COR-L47 (cell line): ENCODE measurements at places on chromosomes 2 and 18.

- DNase-seq, result no peak
Observed at GRCh38 chr2:28432362-28432761, 39.7 kb downstream of the FOSL2 start.

GRCh38 chr2:219433666-219434467 is 776 bp upstream of the SPEG start:
- DNase-seq, result peak; percentile 23

DNA sequence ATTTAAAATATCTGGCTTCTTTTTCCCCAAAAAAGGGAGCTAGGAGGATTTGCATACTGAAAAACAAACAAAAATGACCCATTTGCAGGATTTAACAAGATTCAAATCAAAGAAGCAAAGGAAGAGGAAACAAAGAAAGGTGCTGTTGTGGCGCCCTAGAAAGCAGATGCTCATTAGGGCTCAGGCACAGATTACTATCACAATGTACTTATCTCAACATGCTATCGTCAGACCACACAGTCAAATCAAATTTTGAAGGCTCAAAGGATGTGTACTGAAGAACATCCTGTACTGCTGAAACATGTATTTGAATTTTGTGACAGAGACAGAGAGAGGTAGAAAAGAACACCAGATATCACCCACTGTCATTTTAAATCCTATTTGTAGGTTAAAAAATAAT is 10.9 kb downstream of the RBMS1 start:
- DNase-seq, result no peak

GRCh38 chr2:177670791-177671535 is 278.4 kb downstream of the AGPS start:
- no peak for DNase-seq

GRCh38 chr2:215431778-215432758 is 3.8 kb downstream of the FN1 start:
- no peak for DNase-seq

- DNase-seq, result peak; percentile 15
Observed at GRCh38 chr2:215917953-215918620, 95.3 kb downstream of the MREG start.

DNA sequence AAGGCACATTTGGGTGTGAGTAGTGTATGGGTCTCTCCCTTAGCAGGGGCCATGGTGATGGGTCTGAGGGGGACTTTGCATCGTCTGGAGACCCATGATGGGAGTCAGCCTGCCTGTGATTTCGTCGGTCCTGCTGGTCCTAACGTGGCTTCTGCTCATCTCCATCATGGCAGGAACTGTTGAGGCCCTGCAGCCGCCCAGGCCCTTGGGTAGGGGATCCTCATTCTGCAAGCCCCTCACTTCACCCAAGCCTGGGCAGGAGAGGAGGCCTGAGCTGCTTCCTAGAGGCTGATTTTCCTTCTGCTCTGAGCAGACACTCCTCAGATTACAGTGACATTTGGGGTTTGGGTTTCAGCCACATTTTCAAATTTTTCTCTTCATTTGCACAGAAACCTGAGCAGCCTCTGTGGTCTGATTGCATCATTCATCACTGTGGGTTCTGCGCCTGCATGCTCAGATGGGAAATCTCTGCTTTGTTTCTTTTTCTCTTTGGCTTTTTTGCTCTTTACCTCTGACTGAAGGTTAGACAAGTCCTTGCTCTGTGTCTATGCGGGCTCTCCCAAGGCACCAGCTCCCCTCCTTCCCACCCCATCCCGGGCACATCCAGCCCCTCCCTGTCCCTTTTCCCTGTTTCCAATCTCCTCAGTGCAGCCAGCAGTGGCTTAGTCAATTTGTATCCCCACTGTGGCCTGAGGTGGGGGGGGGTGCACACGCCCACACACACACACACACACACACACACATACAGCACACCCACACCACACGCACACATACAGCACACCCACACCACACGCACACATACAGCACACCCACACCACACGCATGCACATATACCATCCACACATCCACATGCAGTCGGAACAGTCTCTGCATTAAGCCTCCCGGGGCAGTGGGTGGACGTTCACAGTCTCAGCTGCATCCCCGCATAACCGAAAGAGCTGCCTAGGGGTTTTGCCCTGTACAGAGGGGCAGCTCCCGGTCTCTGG is 305.4 kb upstream of the HS6ST1 start:
- no peak for DNase-seq

DNA sequence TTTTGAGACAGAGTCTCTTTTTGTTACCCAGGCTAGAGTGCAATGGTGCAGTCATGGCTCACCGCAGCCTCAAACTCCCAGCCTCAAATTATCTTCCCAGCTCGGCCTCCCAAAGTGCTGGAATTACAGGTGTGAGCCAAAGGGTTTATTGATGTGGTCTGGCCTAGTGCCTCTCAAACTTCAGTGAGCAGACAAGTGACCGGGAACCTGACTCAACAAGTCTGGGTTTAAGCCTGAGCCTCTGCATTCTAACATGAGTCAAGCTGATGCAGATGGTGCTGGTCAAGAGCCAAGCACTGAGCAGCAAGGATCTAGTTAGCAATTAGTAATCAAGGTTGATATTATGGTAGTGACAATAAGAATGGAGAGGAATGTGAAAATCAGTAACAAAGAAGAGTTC is 21.3 kb downstream of the CDK15 start:
- no peak for DNase-seq

DNA sequence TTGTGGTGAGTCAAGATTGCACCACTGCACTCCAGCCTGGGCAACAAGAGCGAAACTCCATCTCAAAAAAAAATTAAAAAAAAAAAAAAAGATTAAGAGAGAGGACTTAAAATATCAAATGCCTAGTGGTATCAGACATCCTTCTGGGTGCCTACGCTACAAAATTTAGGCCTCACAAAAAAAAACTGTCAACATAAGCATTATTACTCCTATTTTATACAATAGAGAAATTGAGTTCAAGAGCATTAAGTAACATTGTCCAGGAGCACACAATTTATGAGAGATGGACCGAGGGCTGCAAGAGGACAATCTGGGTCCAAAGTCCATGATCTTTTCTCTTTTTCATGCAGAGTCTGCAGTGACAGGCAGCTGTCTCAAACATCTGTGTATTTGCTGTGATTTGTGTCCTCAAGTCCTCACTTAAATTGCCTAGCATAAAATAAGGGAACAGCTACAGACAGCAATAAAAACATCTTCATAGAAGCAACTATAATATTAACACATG is 62.4 kb downstream of the OSR1 start:
- DNase-seq, result no peak

GRCh38 chr2:168913495-168913894 is 12.4 kb downstream of the G6PC2 start:
- no peak for DNase-seq

DNA sequence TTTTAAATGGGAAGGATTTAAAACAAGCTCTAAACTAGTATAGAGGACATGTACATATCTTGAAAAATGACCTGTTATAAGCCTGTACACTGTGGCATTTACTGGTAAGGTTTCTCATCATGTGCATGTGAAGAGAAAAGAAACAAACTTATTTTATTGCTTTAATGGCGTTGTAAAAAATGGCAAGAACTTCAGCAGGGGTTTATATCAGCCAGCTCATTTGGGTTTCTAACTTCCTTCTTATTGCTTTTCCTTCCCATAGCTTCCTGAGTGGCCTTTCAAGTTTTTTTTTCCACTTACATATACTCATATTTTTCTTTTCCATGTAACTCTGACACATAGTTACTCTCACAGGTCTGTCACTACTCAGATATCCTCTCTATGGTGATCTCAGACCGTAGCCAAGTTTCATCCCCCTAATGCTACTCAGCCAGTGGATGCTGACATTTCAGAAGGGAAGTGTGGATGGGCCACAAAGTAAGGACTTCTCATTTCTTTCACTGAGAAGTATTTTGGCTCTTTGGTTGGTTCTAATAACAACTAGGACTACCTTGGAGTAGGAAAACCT is 198.2 kb downstream of the PARD3B start:
- DNase-seq, result no peak

- no peak for DNase-seq
Observed at GRCh38 chr18:10951631-10952544, 197.5 kb downstream of the PIEZO2 start.

- no peak for DNase-seq
Observed at GRCh38 chr18:6814882-6815425, 85.4 kb downstream of the ARHGAP28 start.
